ENCODE measurements at places on chromosomes 13 and 19.

DNA sequence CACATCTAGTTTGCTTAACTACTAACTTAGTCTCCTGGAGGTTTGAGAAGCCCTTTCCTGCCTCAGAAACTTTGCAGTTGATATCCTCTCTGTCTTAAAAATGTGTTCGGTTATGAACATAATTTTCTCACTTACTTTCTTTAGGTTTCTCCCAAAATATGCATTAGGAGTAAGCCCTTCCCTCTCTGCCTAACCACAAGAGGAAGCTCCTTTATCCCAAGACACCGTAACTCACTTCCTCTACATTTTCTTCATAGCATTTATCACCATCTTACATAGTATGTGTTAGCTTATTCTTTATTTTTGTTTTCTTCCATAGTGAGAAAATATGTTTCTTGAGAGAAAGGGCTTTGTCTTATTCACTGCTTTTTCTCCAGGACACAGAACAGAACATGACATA, 952.5 kb upstream of the ATXN8OS start:
- no peak for DNase-seq

DNA sequence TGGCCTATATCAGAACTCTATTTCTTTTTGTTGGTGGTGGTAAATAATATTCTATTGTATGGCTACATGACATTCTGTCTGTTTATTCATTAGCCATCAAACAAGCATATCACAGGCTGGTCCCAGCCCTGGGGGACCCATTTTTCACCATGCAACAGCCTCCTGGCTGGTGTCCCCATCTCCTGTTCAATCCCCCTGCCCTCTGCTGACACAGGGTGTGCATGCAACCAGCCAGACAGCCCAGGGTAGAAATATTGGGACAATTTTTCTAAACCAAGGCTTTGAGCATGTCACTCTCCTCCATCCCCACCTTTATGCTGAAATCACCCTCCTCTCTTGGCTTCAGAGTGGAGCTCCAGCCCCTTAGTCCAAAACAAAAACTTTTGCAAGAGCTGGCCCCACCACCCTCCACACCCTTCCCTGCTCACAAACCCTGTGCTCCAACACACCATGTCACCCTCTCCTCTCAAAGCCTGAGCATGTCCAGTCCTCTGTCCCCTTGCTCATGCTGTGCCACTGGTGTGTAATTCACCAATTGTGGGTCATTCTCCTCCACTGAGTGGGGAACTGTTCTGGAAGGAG, 153.0 kb upstream of the UQCRFS1 start:
- DNase-seq, result no peak

DNA sequence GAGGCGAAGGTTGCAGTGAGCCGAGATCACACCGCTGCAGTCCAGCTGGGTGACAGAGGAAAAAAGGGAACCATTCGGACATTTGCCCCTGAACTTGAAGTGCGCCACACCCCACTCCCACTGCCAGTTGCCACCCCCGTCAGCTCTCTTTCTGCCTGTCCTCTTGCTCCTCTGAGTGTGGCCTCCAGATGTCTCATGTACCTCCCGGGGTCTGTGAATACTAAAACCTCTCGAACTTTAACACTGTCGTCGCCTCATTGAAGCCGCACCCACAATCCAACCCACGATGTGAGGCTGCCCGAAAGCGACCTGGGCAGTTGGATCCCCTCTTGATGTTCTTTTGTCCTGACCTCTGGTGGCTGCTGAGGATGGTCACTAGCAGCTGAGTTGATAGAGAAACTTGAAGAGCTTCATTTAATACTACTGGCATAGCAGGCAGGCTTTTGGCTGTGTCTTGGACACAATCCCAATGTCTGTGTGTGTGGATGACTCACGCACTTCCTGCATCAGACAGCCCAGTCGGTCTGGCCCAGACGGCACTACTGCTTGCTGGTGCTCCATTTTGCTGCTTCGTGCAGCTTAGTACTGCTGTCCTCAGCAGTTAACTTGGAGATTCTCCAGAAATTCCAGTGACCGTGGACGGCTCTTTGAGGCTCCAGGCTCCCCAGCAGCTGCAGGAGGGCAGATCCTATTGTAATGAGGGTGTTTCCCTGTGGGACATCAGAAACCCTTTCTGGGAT, 4.2 kb downstream of the FPR3 start:
- DNase-seq, result peak; percentile 90

DNA sequence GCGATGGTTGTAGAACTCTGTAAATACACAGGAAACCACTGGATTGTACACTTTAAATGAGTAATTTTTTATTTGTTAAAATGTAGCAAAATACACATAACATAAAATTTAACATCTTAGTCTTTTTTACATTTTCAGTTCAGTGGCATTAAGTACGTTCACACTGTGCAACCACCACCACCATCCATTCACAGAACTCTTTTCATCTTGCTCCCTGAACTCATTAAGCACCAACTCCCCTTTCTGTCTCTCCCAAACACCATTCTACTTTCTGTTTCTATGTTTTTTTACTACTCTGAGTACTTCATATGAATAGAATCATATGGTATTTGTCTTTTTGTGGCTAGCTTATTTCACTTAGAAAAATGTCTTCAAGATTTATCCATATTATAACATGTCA, 2.7 kb upstream of the UBL3 start:
- DNase-seq, result no peak

DNA sequence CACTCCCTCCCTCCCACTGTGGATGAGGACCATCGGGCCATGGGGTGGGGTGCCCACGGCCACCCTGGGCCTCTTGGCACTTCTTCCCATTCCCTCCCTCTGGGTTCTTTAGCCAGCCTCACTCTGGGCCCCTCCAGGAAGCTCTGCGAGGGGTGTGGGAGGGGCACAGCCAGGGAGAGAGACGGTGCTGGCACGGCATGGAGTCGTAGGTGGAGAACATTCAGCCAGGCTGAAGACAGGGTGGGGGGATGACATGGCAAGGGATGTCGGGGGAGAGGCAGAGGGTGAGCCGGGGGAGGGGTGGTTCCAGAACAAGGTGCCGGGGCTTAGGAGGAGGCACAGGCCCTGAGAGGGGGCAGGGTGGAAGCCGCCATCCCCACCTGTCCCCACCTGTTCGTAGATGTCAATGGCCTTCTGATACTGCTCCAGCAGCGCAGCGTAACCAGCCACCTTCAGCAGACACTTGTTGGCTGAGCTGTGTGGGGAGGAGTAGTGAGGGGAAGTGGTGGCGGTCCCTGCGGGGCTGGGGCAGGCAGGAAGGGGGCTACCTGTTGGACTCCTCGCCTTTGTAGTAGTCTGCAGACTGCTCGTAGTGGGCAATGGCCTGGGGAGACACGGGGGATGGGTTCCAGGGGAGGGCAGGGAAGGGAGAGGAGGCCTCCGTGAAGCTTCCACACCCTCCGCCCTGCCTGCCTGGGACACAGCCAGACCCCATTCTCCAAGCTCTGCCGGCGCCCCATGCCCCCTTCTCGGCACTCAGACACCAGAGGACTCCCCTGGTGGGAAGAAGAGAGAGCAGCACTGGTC, 8.8 kb upstream of the KPTN start:
- DNase-seq, result no peak

DNA sequence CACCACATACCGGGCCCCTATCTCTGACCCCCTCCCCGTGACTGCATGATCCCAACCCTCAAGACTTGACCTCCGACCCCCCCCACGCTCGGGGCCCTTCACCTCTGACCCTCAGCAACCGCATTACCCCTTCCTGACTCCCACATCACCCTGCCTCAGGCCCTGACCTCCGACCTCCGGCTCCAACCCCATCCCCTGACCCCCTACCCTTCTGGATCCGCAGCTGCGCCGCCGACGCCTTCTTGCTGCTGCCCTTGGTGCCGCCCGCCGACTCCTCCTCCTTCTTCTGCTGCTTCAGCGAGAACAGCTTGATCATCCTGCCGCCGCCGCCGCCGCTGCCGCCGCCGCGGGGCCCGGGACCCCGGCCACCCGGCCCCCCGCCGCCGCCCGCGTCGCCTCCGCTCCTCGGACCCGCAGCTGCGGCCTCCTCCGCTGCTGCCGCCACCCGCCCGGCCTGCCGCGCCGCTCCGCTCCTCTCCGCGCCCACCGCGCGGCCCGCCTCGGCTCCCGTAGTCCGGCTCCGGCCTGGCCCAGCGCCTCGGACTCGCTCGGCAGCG, at the start of gene UBE2M:
UBE2M (minus strand) TSS at position 546 of the 557 bp plus-strand sequence; CDS start at position 316, 230 bp downstream.
- DNase-seq, result peak; percentile 28

GRCh38 chr13:97136418-97136817, 85.7 kb upstream of the MBNL2 start:
- DNase-seq, result no peak

- DNase-seq, result peak; percentile 70
These were observed 440.9 kb downstream of the RFC3 start for GRCh38 chr13:34258646-34259386.

DNA sequence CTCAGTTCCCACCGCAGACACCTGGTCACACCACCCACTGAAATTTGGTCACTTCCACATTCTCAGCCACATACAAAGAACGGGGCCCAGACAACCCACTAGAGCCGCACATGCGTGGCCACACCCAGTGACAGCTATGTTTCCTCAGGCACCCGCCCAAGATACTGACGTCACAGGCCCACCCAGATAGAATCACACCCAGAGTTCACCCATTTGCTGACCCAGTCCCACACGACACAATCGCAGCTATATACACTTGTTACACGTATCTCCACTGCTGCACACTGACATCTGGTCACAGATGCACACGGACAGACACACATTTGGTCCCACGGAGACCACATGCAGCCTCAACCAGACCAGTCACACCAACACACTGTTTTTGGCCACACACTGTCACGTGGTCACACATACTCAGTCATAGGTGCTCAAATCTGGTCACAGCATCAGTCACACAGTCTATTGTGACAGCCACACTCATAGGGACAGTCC, 2.9 kb downstream of the NUMBL start:
- DNase-seq, result peak; percentile 50

GRCh38 chr13:100443998-100444328, 144.6 kb downstream of the GGACT start:
- DNase-seq, result peak; percentile 25

Data from fibroblast of skin of right quadriceps (primary cell).